ENCODE measurements at places on chromosomes 2 and 18.

- no peaks in the 10 kb centered on the region for H3K36me3 ChIP-seq
- H3K27ac ChIP-seq, result no peak overlapping the region
- H3K27me3 ChIP-seq, result peaks cover 20% of the 10 kb centered on the region
Measured at GRCh38 chr2:142813830-142814829, 63.3 kb upstream of the KYNU start.

DNA sequence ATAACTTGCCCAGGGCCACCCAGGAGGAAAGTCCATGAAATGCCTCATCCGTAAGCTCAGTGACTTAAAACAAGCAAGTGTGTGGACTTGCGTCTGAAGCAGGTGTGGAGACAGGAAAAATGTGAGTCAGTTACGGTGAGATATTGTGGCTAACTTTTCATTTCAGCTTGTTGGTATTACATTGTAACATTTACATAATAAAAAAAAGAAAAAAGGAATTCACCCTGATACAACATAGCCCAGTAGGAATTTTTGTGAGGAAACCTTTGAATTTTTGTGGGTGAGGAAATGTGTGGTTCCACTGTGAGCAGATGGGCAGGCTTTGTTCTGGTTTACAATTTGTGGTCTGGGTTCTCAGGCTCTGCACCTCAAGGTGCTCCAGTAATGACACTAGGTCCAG lies 33.7 kb upstream of the LYPD6B start:
- no peak overlapping the region for H3K4me3 ChIP-seq
- no peaks in the 10 kb centered on the region for H3K36me3 ChIP-seq
- H3K4me1 ChIP-seq, result no peaks in the 10 kb centered on the region
- no peak for DNase-seq

DNA sequence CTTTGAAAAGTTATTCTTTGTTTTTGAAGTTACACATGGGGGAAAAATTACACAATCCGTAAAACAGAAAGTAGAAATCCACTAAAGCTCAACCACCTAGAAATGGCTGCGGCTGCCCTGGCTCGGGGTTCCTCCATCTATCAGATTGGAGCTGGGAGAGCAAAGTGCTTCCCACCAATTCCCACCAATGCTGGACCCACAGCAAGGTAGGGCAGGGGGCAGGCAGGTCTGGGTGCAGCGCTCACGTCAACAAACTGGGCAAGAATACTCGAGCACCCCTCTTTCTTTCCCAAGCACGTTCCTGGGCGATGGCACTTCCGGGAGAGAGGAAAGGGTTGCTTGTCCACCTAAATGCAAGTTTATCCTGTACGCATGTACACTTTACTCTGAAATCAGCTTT lies 217.6 kb downstream of the NDUFA10 start:
- H3K4me3 ChIP-seq, result no peak overlapping the region
- H3K36me3 ChIP-seq, result no peaks in the 10 kb centered on the region
- DNase-seq, result no peak
- no peaks in the 10 kb centered on the region for H3K4me1 ChIP-seq

DNA sequence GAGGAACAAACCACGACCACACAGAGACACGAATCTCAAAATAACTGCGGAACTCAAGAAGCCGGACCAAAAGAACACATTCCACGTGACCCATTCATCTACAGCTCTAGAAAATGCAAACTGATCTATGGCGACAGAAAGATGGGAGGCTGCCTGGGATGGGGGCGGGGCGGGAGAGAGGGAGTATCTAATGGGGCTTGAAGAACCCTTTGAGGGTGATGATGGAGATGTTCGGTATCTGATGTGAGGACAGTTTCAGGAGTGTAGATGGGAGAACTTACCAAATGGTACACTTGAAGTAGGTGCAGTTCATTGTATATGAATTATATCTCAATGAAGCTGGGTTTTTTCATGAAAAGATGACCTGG lies 34.6 kb upstream of the KLF11 start:
- no peak for DNase-seq
- no peak overlapping the region for H3K27ac ChIP-seq
- H3K4me3 ChIP-seq, result no peak overlapping the region
- no peaks in the 10 kb centered on the region for H3K36me3 ChIP-seq

DNA sequence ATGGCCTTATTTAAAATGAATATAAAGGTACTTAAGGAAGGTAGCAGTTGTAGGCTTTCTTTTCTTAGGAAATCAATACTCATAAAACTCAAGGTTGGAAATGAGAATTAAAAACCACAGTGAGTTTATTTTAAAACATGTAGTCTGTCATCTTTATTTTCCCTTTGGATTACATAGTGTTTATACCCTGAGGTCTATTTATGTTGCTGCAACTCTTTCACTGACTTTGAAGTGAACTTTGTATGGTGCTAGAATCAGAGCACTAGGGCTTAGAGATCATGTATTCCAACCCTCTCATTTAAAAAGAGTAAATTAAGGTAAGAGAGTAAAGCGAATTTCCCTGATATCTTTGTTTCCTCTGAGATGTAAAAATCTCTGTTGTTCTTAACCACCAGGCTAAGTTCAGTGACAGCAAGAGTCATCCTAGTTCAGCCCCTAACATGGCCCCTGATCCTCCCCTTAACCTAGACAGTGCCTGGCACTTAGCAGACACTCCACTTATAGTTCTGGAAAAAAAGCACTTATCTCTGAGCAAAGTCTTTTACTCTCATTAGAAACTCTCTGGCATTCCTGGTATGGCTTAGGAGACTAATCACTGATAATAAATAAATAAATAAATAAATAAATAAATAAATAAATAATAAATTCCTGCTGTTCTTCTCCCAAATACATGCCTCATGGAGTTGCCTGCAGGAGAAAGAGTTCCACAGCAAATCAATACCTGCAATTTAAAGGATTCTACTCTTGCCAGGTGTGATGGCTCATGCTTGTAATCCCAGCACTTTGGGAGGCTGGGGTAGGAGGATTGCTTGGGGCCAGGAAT lies 33.0 kb upstream of the PPP1R1C start:
- no peaks in the 10 kb centered on the region for H3K36me3 ChIP-seq
- DNase-seq, result no peak
- no peak overlapping the region for H3K27ac ChIP-seq
- H3K4me1 ChIP-seq, result peaks cover 3% of the 10 kb centered on the region
- no peak overlapping the region for H3K4me3 ChIP-seq
- H3K27me3 ChIP-seq, result peaks cover 3% of the 10 kb centered on the region

- peaks cover 4% of the 10 kb centered on the region for H3K27me3 ChIP-seq
- H3K27ac ChIP-seq, result no peak overlapping the region
- no peak overlapping the region for H3K4me3 ChIP-seq
- no peak for DNase-seq
- no peaks in the 10 kb centered on the region for H3K4me1 ChIP-seq
Measured at GRCh38 chr18:26777351-26778053, 88.0 kb downstream of the AQP4 start.

GRCh38 chr2:192469612-192470011 lies 274.9 kb upstream of the TMEFF2 start:
- H3K4me3 ChIP-seq, result no peak overlapping the region
- no peaks in the 10 kb centered on the region for H3K36me3 ChIP-seq
- no peaks in the 10 kb centered on the region for H3K27me3 ChIP-seq
- H3K27ac ChIP-seq, result no peak overlapping the region

- peak overlapping the region; percentile 79 for H3K4me3 ChIP-seq
- H3K4me1 ChIP-seq, result peaks cover 6% of the 10 kb centered on the region
- no peaks in the 10 kb centered on the region for H3K36me3 ChIP-seq
- DNase-seq, result no peak
- H3K27me3 ChIP-seq, result peaks cover 75% of the 10 kb centered on the region
Measured at GRCh38 chr2:20011276-20012031, 1.0 kb downstream of the MATN3 start.

- DNase-seq, result no peak
- H3K4me1 ChIP-seq, result no peaks in the 10 kb centered on the region
- H3K27ac ChIP-seq, result peak overlapping the region; percentile 89
- H3K4me3 ChIP-seq, result no peak overlapping the region
- no peaks in the 10 kb centered on the region for H3K27me3 ChIP-seq
- H3K36me3 ChIP-seq, result no peaks in the 10 kb centered on the region
Measured at GRCh38 chr2:219908538-219908937, 281.1 kb downstream of the SLC4A3 start.

GRCh38 chr18:35458677-35459441 lies 38.9 kb downstream of the INO80C start:
- H3K4me1 ChIP-seq, result peaks cover 6% of the 10 kb centered on the region
- no peaks in the 10 kb centered on the region for H3K27me3 ChIP-seq
- DNase-seq, result no peak
- H3K36me3 ChIP-seq, result no peaks in the 10 kb centered on the region
- peak overlapping the region; percentile 27 for H3K27ac ChIP-seq

- peak overlapping the region; percentile 47 for H3K27ac ChIP-seq
- peaks cover 29% of the 10 kb centered on the region for H3K27me3 ChIP-seq
- H3K4me1 ChIP-seq, result no peaks in the 10 kb centered on the region
- no peak overlapping the region for H3K4me3 ChIP-seq
- DNase-seq, result no peak
Measured at GRCh38 chr2:235988271-235989015, 179.7 kb downstream of the GBX2 start.

DNA sequence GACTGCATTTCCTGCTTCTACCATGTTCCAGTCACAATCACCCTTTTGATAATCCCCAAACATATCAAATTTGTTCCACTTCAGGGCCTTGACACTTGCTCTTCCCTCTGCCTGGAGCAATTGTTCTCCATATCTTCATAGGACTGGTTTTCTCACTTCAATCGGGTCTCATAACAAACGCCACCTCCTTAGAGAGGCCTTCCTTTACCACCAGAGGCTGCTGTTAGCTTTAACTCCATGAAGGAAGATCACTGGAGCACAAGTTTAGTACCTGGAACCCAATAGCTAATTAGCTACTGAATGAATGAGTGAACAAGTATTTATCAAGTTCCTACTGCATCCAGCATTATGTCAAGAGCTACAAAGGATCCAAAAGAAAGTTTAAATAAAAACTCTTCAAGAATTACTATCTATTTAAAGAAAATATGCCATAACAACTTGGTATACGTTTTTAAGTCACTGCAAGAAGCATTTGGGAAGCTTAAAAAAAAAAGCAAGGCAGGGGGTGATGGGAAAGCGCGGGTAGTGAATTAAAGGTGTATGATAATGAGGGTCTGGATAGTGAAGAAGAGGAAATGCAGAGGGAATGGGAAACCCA lies 58.8 kb downstream of the BAZ2B start:
- no peaks in the 10 kb centered on the region for H3K27me3 ChIP-seq
- DNase-seq, result no peak
- no peak overlapping the region for H3K4me3 ChIP-seq
- no peaks in the 10 kb centered on the region for H3K36me3 ChIP-seq
- no peaks in the 10 kb centered on the region for H3K4me1 ChIP-seq

DNA sequence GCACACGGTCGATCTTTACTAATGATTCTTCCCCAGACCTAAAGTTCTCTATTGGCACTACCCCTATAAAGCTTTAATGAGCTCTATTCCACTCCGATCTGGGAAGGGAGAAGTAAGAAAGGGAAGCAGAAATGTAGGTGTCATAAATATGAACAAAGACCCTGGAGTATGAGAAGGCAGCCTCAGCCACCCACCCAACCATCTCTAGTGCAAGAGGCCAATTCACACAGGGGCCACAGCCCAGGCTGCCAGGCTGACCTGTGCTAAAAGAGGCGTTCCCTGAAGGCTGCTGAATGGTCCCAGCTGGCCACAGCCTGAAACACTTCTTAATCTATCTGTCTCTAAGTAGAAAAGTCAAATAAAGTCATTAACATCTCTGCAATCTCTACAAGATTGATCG lies 60.1 kb upstream of the ACTR3 start:
- H3K27me3 ChIP-seq, result no peaks in the 10 kb centered on the region
- H3K27ac ChIP-seq, result no peak overlapping the region
- H3K36me3 ChIP-seq, result no peaks in the 10 kb centered on the region
- DNase-seq, result no peak
- H3K4me1 ChIP-seq, result peaks cover 12% of the 10 kb centered on the region

- H3K27me3 ChIP-seq, result no peaks in the 10 kb centered on the region
- H3K4me1 ChIP-seq, result no peaks in the 10 kb centered on the region
- H3K36me3 ChIP-seq, result no peaks in the 10 kb centered on the region
- DNase-seq, result no peak
- no peak overlapping the region for H3K27ac ChIP-seq
- H3K4me3 ChIP-seq, result no peak overlapping the region
Measured at GRCh38 chr2:229409751-229410181, 138.7 kb upstream of the PID1 start.

GRCh38 chr18:24628326-24628725 lies 167.9 kb downstream of the HRH4 start:
- no peak for DNase-seq
- H3K4me1 ChIP-seq, result no peaks in the 10 kb centered on the region

GRCh38 chr2:20585710-20586594 lies 64.9 kb downstream of the HS1BP3 start:
- H3K4me1 ChIP-seq, result peaks cover 11% of the 10 kb centered on the region
- H3K27me3 ChIP-seq, result peaks cover 17% of the 10 kb centered on the region
- no peak overlapping the region for H3K4me3 ChIP-seq
- H3K27ac ChIP-seq, result no peak overlapping the region
- DNase-seq, result no peak

DNA sequence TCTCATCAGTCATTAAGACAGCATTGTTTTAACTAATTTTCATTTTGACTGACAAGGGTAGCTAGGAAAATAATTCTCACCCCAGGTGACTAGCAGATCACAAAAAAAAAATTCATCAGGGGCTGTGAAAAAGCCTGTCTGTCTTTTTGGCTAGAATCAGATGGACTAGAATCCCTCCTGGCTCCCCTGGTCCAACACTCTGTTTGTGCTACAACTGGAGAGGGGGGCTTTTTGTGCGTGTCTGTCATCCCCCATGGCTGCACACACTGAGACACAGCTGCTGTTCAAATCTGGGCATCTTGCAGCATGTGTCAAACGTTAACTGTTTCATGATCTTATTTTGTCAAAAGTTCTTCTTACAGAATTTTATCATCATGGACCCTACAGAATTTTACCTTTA lies 51.2 kb downstream of the KIAA2012 start:
- no peak overlapping the region for H3K27ac ChIP-seq
- peaks cover 8% of the 10 kb centered on the region for H3K4me1 ChIP-seq
- DNase-seq, result no peak
- H3K36me3 ChIP-seq, result peaks cover 5% of the 10 kb centered on the region
- no peak overlapping the region for H3K4me3 ChIP-seq
- peaks cover 14% of the 10 kb centered on the region for H3K27me3 ChIP-seq

DNA sequence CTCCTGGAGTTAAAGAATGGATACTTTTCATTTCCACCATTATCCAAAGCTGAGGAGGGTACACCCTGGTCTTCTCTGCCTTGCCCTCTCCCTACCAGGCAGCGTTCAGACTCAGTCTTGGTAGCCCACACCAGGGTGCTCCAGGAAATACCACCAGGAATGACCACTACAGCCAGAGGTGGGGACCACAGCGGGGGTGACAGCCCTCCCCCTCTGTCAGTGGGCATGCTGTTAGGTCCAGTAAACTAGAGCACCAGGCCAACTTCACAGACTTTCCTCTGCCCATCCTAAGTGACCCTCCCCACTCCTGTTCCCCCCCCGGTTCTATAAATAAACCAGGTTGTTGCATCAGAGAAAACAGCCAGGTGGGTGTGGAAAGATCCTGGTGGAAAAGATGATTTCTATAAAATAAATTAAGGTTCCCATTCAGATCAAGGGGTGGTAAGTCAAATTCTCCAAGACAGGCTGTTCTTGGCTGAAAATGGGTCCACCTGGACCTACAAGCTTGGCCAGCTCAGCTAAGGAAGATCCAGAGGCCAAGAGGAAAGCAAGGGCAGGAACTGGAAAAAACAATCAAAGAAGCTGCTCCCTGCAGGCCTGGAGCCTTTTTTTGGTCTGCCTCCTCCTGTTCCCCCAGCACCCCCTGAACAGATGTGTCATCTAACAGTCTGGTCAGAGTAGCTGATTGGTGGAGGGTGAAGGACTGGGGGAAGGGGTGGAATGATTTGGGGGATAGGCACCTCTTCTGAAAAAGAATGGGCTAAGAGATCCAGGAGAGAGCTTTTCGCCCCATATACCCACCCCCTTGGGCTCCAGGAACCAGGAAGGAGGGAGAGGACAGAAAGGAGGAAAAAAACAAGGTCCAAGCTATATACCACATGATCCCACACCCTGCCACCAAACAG lies 2.3 kb downstream of the RAB11FIP5 start:
- H3K4me3 ChIP-seq, result peak overlapping the region; percentile 89
- H3K27ac ChIP-seq, result no peak overlapping the region
- no peaks in the 10 kb centered on the region for H3K36me3 ChIP-seq
- no peaks in the 10 kb centered on the region for H3K27me3 ChIP-seq
